Esophagus muscularis mucosa (tissue), 4 donors: ENCODE measurements at places on chromosomes 12 and 14. TPM values are rescaled to one million over a fixed set of nuclear protein-coding genes. Genes with fewer than 3 reads are reported as not detected.

- DNase-seq, result no peak
Measured at GRCh38 chr14:75051556-75051899, 261 bp upstream of the MLH3 start.

- no peak for DNase-seq
Measured at GRCh38 chr12:69570000-69570516, 15.2 kb upstream of the CCT2 start.

DNA sequence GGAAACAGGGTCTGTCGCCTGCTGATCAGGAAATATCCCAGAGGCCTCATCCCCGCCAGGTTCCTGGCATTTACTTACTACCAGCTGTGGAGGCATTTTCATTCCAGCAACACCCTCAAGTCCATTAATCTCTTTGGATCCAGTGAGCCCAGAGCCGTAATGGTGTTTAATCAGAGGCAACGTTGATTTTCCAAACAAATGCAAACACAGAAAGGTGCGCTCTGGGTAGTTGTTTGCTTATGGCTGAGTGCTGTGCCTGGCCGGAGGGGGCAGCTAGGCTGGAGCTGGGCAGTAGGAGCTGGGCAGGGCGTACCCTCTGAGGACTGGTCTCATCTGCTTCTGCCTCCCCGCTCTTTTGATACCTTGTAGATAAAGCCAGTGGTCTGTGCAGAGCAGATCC is 110.6 kb downstream of the ADCK1 start:
- DNase-seq, result no peak

DNA sequence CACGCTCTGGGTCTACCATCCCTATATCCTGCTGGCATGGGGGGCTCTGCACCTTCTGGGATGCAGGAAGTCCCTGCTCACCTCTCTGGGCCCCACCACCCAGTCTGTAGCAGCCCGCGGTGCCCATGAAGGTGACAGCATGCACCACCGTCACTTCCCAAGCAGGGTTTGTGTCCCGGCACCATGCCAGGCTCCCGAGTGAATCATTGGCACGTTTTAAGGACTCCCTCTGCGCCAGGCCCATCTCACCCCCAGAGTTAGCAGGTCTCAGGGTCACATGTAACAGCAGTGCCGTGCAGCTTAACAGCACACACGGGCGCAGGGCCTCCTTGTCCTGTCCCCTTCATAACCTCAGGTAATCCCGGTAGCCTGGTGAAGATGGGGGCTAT is 19.9 kb downstream of the SETD1B start:
- no peak for DNase-seq

DNA sequence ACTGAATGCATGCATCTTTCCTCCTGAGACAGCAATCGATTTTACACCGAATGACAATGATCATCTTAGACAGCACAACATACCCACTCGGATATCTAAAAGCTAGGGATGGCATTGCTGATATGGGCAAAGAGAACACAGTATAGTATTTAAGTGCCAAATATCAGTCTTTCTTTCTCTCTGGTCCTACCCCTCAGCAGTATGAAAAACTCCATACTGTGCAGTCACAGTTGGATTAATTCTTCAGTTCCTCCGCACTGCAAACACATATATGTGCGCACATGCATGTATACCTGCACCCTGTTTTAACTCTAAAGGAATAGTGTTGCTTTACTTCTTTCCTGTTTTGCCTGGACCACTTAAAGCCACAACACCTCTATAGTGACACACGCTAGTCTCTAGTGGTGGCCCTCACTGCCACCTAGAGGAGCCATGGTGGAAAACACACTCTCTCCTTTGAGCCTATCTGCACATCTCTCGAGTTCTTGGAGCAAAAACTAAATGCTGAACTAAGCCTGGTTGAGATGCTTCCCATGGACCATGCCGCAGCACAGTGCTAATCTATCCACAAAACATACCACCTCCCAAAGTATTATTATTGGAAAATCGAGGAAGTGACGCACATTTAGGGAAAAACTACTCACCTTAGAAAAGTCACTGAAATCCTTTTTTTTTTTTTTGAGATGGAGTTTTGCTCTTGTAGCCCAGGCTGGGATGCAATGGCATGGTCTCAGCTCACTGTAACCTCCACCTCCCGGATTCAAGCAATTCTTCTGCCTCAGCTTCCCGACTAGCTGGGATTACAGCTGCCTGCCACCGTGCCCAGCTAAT is 11.9 kb downstream of the TMEM52B start:
- no peak for DNase-seq

- no peak for DNase-seq
Measured at GRCh38 chr12:131808744-131809371, 19.3 kb upstream of the MMP17 start.

DNA sequence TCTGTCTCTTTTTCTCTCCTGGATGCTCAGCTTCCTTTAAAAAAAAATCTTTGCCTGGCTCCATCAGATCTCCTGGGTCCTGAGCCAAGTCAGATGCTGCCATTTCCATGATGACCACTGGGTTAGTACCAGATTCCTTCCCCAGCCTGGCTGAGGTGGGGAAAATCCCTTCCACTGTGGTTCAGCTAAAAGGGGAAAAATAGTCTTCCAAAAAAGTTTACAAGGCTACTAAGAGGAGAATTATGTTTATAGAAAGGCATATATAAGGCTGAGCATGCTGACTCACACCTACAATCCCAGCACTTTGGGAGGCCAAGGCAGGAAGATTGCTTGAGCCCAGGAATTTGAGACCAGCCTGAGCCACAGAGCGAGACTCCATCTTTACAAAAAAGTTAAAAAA is 28.4 kb upstream of the GAS2L3 start:
- DNase-seq, result no peak

- DNase-seq, result no peak
Measured at GRCh38 chr14:55129086-55129427, at the start of gene LGALS3. LGALS3 (plus strand) TSS chr14:55129252; CDS start chr14:55137374, 8,122 bp downstream.

Gene CDKN3
- 0.83 TPM for total RNA-seq

Gene IAPP
- total RNA-seq, result not detected

GRCh38 chr12:96396914-96397313 is 3.3 kb downstream of the CDK17 start:
- DNase-seq, result no peak

Gene ABCC9
- 45.5 TPM for total RNA-seq

Gene KRT80
- not detected for total RNA-seq

DNA sequence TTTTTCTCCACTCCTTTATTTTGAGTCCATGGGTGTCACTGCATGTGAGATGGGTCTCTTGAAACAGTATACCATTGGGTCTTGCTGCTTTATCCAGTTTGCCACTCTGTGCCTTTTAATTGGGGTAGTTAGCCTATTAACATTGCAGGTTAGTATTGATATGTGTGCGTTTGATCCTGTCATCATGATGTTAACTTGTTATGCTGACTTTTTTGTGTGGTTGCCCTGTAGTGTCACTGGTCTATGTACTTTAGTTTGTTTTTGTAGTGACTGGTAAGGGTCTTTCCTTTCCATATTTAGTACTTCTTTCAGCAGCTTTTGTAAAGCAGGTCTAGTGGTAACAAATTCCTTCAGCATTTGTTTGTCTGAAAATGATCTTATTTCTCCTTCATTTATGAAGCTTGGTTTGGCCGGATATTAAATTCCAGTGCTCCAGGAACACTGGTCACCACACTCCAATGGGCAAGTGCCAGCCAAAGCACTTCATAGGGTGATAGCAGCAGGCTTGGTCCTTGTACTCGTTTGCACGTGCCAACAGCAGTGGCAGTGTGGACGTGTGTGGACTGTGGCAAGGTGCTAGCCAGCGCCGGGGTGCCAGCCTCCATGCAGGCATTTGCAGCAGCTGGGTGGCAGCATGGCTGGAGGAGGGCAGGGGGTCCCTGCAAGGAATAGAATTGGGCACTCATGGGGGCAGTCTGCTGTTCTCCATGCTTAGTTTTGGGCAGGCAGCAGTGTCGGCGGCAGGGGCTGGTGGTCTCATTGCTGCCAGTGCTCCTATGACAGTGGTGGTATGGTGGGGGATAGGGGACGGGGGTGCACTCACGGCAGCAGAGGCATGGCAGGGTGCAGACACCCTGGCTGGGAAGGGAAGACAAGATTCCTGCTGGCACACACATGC is 53.5 kb downstream of the FRS2 start:
- DNase-seq, result no peak

DNA sequence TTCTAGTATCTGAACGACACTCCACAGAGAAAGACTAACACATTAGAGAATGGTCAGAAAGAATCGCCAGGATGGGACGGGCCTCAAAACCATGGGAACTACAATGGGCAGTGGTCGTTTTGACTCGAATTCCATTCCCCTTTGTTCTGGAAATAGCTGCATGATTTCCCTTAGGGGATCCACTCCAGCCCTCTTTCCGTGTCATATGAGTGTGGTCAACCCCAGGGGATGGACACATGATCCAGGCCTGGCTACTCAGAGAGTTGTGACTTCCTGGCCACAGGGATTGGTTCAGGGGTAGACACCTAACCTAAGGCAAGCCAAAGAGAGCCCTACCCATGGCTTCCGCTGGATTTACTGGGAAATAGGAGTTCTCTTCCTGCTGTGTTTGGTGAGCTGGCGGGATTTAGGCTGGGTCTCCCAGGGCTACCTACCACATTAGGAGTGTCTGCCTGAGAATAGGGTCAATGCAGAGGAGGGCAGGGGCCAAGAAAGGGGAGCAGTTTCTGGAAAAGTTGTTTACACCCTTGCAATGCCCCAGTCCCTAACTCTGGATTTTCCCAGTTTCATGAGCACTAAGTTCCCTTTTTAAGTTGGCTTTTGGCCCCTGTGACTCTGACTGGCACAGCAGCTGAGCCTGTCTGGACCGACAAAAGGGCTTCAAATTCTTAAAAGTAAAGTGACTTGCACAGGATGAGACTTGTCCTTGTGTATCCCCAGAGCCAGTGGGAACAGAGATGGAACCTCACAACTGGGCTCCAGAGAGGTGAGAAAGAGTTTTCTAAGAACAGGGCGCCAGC is 28.1 kb upstream of the GPATCH2L start:
- no peak for DNase-seq

DNA sequence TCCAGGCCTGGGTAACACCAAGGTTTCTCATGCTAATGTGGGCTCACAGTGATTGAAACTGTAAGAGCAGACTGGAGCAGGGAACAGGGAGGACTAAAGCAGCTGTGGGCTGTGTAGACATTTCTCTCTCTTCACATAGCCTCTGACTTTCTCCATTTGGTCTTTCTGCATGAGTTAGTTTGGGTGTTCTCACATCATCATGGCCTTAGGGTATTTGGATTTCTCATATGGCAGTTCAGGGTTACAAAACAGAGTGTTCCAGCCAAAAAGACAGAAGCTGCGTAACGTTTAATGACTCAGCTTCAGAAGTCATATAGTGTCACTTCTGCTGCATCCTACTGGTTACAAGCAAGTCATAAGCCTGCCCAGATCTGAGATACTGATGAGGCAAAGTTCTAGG is 52.0 kb upstream of the OSBPL8 start:
- no peak for DNase-seq

GRCh38 chr12:94951071-94951934 is 52.2 kb downstream of the NDUFA12 start:
- no peak for DNase-seq

DNA sequence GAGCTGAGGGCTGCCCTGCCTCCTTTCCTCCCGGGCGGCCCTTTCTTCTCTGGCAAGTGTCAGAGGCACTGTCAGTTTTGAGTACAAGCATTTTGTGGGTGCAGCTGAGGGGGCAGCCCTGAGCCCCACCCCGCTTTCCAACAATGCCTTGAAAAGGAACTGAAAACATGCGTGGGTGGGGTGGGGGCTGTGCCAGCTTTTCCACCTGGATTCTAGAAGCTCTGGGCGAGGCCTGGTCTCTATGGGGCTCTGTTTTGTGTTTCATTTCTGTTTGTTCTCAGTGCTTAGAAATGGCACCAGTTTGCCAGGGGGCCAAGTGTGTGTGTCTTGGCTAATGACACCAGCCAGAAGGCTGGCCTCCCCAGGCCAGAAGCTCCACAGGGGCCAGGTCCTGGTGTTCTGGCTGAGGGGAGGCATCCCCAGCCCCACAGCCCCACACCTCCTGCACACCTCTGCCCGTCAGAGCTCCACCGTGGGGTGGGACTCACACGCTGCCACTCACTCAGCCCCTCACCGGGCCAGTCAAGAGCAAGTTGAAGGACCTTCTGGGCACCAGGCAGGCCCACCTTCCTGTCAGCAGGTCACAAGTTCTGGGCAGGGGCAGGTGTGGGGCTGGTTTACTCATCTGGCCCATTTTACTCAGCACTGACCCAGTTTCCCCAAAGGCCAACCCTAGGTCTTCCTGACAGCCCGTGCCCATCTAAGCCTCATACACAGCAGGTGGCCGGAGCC is 155.1 kb downstream of the CALM1 start:
- DNase-seq, result no peak

Gene PLXNC1
- 7.9 TPM for total RNA-seq

DNA sequence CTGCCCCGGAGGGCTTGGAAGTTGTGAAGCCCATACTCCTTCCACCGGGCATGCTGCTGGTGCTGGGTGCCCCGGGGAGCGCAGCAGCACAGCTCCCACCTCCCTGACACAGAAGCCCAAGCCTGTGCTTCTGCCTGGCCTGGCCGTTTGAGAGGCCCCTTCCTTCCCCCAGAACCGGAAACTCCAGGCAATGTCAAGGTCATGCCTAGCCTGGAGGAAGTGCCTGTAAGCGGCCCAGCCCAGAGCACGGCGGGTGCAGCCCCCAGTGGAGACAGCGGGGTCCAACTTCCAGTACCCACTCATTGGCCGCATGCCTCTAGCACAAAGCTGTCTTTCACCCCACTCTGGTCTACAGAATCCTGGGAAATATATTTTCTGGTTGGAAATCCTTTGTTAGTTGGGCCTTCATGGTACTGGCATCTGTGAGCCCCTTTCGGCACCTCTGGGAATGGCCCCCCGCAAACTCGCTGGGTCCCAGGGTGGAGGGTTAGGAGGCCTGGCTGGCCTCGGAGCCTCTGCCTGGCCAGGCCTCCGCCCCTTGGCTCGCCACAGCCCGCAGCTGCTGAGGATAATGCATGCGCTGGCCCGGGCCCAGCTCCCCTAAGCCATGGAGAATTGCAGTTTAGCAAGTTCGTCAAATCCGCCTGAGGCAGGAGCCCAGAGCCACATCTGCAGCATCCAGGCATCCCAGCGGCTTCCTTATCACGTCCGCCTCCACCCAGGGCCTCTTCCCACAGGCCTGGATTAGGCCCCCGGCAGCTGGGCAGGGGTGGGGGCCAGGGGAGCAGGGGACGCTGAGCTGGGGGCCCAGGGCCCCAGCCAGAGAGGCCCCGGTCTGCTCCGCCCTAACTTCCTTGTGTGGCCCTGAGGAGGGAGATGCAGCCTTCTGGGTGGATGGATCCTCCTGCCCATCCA is 48.9 kb upstream of the DLK1 start:
- DNase-seq, result no peak

- DNase-seq, result no peak
Measured at GRCh38 chr12:132180648-132181546, 36.6 kb downstream of the NOC4L start.

GRCh38 chr14:81669308-81669707 is 135.7 kb upstream of the SEL1L start:
- no peak for DNase-seq

Gene OR4K14
- not detected for total RNA-seq

GRCh38 chr12:116454950-116455447 is 104.2 kb upstream of the MAP1LC3B2 start:
- no peak for DNase-seq
